ENCODE measurements at places on chromosomes 6 and 20. TPM values are rescaled to one million over a fixed set of nuclear protein-coding genes. Genes with fewer than 3 reads are reported as not detected.

GRCh38 chr6:44266347-44266746, 996 bp upstream of the NFKBIE start:
- H3K27me3 ChIP-seq = peaks cover 27% of the 10 kb centered on the region
- H3K4me3 ChIP-seq = no peak overlapping the region
- DNase-seq = no peak
- H3K4me1 ChIP-seq = peaks cover 30% of the 10 kb centered on the region
- peaks cover 11% of the 10 kb centered on the region for H3K36me3 ChIP-seq

CCN5 gene
- polyA plus RNA-seq = 0.09 TPM

GRCh38 chr6:109393886-109394281, 11.6 kb upstream of the CD164 start:
- DNase-seq = no peak
- H3K36me3 ChIP-seq = no peaks in the 10 kb centered on the region
- no peak overlapping the region for H3K4me3 ChIP-seq
- peaks cover 9% of the 10 kb centered on the region for H3K4me1 ChIP-seq
- no peaks in the 10 kb centered on the region for H3K27me3 ChIP-seq

PRKN gene
- 2.5 TPM for polyA plus RNA-seq

Measured in large intestine (tissue), 12 donors.